Activated T-helper 2 cell treated with anti-CD3 and anti-CD28 coated beads, Interferon-gamma antibody, Interleukin-2, Interleukin-4, amounts not matched to agents 10 μg/mL and 5 μg/mL and 100 μg/mL, durations not matched to agents 14 hours and 24 hours and 36 hours (primary cell): ENCODE measurements at places on chromosomes 7 and 10.

DNA sequence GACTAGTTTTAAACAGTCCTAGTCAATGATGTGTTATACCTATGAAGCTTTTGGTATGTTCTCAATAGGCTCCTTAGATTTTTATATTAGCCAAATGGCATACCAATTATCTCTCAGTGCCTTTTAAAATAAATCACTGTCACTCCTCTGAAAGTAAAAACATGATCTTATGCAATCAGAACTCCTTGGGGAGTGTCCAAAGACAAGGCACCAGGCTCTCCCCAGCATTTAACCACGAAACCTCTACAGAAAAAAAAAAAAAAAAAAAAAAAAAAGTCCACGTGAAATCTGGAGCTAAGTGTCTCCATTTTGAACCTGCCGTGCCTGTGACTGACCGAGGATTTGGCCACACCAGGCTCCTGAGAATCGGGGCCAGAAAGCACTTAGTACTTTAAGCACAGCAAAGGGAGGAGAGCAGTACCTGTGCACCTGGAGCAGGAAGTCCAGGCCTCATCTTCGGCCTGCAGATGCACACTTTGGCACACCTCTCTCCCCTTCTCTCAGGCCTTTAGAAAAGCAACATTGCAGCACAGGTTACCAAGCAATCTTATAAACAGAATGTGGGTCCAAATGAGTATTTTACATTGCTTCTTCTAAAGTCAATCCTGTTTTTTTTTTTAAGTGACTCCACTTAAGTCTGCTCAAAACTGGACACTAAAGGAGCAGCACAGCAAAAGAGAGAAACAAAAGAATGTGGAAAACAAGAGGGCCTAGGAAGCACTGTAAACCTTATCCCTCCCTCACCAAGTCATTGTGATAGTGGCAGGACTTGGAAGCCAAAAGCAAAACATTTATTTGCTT, 1.5 kb downstream of the FAM13C start:
- DNase-seq = no peak

- no peak for DNase-seq
Observed at GRCh38 chr10:86613905-86614304, 40.4 kb upstream of the OPN4 start.

DNA sequence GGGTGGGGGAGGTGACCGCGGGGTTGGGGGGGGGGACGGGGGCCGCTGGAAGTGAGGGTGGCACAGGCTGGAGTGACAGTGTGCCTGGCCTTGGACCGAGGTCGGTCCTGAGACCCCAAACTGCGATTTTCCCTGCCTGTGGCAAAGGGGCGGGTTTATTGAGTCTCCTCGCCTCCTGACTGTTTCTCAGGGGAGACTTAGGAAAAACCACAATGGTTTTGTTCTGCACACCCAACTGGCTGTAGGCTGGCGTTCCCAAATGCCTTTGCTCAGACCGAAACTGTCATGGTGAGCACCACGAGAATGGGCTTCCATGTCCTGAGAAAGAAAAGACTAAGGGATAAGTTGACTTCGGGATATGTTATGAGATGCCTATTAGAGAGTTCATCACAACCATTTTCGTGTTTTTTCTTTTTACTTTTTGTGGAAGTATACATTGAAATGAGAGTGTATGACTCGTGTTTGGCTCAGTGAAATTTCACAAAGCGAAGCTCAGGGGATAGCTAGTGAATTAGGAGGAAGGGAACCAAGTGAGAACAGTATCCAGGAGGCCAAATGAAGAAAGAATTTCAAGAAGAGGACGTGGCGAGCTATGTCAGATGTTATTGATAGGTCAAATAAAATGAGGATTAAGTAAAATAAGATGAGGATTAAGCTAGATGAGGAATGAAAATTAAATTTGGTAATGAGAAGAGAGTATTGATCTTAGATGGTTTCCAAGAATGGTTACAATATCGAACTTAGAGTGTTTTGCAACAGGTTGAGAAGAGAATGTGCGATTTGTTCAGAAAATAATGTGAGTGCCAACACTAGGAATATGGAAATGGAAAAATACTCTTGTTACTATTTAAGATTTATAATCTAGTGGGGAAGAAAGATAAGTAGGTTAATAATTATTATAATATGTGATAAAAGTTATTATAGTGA, 918 bp downstream of the NET1 start:
- no peak for DNase-seq

GRCh38 chr7:123998921-123999320, 33.9 kb downstream of the TMEM229A start:
- no peak for DNase-seq

GRCh38 chr10:75049316-75050148, 61.9 kb upstream of the SAMD8 start:
- no peak for DNase-seq

DNA sequence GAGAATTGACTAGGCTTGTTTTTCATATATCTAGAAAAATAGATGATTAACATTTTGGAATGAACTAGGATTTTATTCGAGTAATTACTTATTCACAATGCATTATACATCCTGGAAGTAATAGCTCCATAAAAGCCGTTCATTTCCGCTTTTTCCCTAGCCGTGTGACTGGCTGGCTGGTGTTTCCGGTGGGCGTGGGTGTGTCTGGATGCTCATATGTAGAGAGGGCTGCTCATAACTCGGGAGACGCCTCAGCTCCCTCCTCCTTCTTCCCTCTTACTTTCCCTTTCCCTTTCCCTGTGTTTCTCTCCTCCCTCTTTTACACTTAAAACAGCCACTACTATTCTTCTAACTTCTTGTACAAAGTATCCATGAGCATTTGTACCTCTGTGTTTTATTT, 187.7 kb upstream of the VSTM2A start:
- DNase-seq = no peak
